Neuronal stem cell (in vitro differentiated cells): ENCODE measurements at places on chromosomes 13 and 19.
A peak's percentile ranks its signal among the peaks of the same experiment; 100 is the strongest.

DNA sequence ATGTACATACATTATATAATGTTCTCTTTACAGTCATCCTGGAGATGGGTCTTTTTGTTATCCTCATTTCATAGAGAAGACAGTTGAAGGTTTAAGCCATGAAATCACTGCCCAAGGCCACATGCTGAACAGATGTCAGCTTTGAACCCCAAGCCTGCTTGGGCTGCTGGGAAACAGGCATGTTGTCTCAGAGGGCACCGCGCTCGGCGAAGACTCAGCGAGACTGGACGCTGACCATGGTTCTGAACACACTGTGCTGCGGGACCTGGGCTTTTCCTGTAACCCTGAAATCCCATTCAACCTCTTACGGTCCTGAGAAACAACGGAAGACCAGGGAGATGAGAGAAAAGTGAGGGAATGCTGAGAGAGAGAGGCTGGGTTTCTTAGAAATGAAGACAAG, 27.3 kb downstream of the LRFN3 start:
- DNase-seq: peak; percentile 69

- DNase-seq: no peak
Observed at GRCh38 chr13:51342706-51343105, 3.2 kb downstream of the SERPINE3 start.

DNA sequence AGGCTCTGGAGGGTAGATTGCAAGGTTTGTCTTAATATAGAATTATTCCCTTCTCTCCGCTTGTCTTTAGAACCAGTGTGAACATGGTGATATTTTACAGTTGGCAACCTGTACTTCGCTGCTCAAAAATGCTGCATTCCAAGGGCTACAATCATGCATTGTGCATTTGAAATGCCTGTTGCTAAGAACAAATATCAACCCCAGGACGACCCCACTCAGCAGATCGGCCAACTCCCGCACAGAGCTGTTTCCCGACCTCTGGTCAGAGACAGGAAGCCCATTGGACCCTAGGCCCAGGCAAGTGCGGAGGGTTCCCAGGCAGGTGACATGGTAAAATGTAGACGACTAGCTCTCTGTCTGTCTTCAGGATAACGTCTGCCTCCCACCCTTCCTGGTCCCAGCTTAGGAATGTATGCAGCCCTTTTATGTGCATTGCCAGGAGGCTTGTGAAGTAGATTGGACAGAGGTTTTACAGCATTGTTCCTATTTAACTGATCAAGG, 263.5 kb downstream of the FOXO1 start:
- no peak for DNase-seq

DNA sequence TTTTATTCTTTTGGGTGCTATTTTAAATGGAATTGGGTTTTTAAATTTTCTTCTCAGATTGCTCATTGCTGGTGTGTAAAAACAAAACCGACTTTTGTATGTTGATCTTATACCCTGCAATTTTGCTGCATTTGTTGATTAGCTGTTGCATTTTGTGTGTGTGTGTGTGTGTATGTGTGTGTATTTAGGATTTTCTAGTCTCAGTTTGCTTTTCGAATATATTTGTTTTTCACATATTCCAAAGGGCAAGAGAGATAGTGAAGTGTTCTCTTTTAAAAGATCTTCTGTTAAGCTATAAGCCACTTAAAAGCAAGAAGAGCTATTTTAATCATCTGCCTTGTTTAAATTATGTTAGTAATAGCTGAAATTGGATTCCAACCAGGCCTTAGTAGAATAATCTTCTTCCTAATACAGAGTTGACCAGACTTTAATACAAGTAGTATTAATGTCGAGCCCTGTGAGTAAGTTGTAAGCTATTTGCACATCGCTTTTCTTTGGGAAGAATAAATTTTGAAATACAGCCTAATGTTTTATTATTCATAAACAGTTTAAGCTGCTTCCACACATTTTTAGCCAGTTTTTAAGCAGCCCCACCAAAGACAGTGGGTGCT, 57.4 kb downstream of the TM9SF2 start:
- DNase-seq: no peak

- no peak for DNase-seq
Observed at GRCh38 chr13:84443463-84443862, 561.2 kb upstream of the SLITRK1 start.

- DNase-seq: no peak
Observed at GRCh38 chr19:17414097-17414496, 5.8 kb upstream of the MVB12A start.

DNA sequence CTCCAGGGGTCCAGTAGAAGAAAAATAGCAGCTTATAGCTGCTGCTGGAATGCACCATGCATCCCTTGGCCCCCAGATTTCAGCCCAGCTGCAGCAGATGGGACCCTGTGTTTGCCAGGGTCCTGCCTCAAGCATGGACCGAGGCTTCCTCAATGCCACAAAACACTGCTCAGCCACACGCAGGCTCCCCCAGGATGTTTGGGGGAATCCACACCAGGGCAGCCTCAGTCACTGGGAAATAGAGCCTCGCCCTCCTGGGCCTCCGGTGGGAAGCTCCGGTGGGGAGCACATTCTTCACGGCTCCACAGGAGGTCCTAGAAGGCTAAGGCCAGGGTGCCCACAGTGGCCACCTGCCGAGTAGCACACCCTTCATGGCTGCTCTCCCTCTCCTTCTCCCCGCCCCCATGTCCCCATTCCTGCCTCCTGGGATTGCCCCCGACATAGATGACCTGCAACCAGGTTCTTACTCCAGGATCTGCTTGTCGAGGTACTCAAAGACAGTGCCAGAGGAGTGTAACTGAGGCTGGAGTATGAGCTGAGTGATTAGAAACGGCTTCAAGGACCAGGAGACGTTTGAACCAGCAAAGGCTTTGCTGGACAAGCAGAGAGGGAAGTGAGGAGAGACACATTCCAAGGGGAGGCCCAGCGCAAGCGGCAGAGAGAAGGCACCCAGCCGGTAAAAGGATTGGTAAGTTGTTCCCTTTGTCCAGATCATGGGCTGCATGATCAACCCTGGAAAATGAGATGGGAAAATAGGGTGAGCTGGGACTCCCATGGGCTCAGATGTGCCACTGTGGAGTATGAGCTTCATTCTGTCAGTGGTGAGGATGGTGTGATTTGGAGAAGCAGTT, 110.7 kb upstream of the UQCRFS1 start:
- DNase-seq: no peak

DNA sequence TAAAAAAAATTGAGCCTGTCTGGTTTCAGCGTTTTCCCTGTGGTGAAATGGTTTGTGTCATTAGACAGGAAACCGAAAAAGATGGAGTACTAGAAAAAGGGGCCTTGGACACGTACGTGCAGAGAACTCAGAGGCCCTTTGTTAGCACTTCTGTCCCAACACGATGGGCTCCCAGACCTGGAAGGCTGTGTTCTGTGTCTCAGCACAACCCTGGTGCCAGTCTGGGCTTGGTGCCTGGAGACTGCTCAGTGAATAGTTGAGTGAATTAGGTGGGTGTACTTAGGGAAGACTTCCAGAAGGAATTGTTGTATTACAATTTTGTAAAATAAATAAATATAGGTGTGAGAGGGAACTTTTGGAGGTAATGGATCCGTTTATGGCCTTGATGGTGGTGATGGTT, 8.7 kb downstream of the ZNF71 start:
- no peak for DNase-seq

DNA sequence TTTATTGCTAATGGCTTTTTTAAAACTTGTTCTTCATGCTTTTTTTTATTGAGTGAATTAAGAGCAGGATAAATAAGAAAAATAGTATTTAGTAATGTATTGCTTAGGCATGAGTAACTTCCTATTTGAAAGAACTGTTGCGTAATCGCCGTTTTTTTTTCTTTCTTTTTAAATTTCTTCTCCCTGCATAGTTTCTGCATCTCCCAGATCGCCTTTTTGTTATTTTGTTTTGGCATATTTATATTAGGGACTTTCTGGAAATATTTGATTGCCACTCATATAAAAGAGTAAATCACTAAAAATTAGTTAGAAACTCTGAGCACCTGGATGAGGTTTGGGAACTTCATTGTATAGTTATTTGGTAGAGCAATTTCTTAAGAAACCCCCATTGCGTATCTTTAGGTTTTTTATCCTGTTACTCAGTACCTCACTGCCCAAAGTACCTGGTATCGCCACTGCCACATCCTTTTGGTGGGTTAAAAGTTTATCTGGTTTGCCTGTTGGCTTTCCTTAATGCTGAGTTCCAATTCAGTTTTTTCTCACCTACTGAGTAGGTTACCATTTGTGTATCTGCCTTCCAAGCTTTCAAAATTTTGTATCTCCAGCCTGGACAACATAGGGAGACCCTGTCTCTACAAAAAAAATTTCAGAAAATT, 36.2 kb upstream of the LPAR6 start:
- no peak for DNase-seq

DNA sequence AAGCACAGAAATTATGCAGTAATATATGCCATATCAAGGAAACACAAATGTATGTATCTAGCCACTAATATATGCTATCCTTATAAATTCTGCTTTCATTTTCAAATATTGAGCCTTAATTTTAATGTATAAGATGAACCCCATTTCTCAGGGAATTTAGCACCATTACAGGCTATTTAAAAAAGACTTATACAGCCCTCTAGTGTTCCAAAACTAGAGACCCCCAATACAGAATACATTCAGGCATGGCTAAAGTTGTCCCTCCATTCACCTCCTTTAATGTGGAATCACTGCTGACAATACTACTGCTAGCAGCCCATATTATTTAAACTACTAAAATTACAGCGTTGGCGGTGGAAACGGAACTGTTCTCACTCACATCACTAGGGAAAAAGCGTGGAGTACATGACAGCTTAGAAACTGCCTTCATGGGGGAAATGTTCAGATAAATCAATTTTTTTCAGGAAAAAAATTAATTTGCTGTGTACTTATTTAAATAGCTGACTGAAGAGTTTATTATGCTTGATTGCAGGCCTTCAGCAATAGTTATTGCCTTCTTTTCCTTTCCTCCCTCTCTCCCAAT, 541.0 kb downstream of the PCDH9 start:
- no peak for DNase-seq

DNA sequence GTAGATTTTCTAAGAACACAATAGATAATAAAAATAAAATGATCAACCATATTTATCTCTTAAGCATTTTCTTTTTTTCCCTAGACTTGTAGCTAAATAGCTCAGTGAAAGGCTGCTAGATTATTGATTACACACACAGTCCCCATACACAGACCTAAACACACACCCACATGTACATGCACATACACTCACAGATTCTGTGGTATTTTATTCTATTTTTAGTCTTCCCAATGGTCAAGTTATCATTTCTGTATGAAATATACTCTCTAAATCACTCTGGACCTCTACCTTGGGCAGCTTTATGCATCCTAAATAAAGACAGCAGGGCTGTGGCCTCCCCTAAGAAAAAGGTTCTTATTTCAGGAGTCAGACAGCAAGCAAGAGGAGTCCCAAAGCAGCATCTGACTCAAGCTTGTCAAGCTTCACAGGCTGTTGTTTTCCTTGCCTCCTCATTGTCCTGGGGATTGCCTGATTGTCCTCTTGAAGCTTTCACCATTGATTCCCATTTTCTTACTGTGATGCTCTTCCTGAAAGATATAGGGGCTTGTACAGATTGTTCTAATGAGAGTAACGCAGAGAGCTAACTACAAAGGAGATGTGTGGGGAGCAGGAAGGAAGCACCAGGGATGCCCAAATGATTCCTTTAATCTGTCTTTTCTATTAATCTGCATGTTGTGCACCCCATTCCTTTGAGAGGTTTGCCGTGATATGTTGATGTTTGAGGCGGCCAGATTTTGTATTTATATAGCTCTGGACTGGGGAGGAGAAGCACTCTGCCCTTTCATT, 986.5 kb downstream of the PCDH17 start:
- no peak for DNase-seq

GRCh38 chr19:31164791-31165251, 184.4 kb downstream of the TSHZ3 start:
- DNase-seq: no peak

GRCh38 chr13:46297361-46297811, 85.7 kb downstream of the LRRC63 start:
- no peak for DNase-seq

GRCh38 chr13:93180356-93180969, 46.1 kb upstream of the GPC6 start:
- no peak for DNase-seq

DNA sequence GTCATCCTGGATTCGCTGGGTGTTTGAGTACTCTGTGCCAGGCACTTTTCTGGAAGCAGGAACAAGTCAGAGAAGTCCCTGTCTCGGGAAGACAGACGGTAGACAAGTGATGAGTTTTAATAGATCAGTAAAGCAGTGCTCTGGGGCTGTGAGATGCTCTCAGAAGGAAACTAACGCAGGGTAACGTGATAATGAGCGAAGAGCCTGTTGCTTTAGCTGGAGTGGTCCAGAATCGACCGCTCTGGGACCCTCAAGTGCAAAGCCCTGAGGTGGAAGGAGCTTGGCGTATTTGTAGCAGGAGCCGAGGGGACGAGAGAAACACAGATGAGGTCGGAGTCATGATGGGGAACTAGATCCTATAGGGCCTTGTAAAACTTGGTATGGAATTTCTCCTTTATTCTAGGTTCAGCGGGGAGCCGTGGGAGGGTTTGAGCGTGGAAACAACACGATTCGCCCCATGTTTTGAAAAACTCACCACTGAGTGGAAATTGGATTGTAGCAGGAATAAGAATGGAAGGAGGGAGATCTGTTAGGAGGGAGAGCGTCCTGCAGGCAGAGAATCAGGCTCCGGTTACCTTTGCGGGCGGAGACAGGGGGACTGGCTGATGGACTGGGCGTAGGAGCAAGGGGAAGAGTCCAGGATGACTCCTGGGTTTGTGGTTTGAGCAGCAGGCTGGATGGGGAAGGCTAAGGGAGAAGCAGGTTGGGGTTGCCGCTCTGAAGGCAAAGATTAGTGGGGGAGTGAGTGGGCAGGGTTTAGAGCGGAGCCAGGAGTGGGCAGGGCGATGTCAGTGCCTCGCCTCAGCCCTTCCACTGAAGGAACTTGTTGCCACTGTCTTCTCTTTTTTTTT, 763 bp downstream of the POLD1 start:
- peak; percentile 15 for DNase-seq

GRCh38 chr19:29810504-29810871, 1.3 kb upstream of the CCNE1 start:
- DNase-seq: no peak

DNA sequence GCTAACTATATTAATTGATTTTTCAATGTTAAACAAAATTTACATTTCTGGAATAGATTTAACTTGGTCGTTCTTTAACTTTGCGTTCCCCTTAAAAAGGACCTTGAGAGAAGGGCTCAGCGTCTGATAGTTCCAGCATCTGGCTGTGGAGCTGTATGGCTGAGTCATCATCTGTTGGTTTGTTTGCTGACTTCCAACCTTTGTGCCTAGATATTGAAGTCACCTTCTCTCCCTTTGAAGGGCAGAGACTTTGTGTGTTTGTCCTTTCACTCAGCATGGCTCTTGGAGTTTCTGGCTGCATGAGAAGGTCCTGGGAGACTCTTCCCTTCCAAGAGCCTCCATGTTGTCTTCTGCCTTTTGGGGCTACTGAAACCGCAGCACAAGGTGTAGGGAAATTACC, 16.6 kb upstream of the IRS2 start:
- DNase-seq: no peak

- DNase-seq: no peak
Observed at GRCh38 chr13:51829568-51829899, 15.4 kb downstream of the TMEM272 start.

DNA sequence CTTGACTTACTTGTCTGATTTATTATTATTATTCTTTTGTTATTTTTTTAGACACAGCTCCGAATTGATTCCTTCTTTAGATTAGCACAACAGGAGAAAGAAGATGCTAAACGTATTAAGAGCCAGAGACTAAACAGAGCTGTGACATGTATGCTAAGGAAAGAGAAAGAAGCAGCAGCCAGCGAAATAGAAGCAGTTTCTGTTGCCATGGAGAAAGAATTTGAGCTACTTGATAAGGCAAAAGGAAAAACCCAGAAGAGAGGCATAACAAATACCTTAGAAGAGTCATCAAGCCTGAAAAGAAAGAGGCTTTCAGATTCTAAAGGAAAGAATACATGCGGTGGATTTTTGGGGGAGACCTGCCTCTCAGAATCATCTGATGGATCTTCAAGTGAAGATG, 29.4 kb downstream of the ERCC5 start:
- DNase-seq: no peak
